ENCODE measurements at places on chromosomes 1 and 21.

- peak; percentile 20 for DNase-seq
Measured at GRCh38 chr1:204744107-204744779, 58.7 kb upstream of the LRRN2 start.

- DNase-seq: no peak
Measured at GRCh38 chr1:8365661-8366362, 47.9 kb downstream of the SLC45A1 start.

DNA sequence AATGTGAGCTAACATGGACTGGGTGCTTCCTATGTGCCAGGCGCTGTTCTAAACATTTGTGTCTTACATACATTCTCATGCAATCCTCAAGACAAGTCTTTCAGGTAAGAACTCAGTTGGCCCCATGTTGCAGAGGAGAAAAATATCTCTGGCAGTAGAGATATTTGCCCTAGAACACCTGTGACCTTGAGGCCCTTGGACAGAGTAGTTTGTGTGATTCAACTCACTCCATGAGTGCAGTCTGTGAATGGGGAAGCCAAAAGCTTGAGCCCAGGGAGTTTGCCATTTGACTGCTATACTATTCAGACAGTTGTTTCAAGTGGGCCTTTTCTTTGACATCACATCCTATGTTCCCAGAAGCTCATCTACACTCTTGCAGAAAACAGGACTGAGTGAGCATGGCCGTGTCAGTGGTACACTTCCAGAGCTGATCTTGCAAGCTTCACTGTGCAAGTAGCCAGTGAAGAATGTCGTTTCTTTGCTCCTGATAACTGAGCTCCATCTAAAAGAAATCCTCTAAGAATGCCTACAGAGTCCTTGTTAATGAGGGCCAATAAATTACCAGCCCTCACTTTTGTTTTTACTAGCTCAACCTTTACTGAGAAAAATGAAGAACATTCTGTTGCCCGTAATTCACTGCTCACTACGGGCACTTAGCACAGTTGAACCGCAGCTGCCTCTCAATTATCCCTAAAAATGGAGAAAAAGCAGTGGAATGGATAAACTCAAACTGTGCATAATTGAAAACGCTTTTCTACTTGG is 98.7 kb upstream of the C8B start:
- DNase-seq: no peak

DNA sequence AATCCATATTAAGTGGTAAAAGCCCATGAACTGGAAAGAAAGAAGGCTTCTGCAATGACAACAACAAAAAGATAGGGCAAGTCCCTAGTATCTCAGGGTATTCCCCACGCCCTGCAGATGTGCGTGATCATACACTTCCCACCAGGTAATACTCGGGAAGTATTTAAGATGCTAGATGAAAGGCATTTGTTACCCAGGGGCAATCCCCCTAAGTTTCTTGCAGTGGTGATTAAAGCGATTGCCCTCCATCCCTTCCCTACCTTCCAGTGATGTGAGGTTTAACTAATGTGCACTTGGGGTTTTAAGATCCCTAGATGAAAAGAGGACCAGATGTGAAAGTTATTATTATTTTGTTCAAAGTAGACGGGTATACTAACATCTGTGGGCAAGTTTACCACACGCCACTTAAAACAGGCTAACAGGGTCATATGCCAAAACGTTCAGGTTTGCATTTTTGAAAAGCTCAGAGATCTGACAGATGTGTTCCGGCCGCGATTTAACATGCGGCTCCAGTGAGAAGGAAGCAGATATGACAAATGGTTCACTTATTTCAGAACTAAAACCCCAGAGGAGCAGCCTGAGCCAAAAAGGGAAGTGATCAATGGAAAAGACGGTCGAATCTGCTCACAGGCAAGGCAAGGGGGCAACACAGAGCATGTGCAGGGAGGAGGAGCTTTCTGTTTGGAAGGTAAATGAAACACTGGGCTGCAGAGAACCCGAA is 17.4 kb downstream of the TIAM1 start:
- DNase-seq: peak; percentile 49

- DNase-seq: no peak
Measured at GRCh38 chr1:35708441-35708921, 10.2 kb downstream of the C1orf216 start.

DNA sequence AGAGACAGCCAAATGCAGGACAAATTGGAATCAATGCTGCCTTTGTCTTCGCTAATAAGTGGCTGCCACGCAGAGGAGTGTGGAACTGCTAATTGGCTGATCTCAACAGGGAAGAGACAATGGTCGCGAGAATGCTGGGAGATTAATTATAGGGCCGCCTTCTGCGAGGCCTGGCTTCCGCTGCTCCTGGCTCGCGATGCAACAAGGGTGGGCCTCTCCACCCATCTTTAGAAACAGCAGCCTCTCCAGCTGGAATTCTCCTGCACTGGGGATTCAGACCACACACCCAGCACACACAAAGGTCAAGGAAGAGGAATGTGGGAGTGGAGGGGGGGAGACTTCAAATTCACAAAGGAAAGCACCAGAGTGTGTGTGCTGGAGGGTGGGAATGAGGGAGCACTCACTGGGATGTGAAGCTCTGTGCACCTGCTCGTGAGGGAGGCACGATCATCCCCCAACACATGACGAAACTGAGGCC is 200.7 kb upstream of the GRIK3 start:
- peak; percentile 90 for DNase-seq

DNA sequence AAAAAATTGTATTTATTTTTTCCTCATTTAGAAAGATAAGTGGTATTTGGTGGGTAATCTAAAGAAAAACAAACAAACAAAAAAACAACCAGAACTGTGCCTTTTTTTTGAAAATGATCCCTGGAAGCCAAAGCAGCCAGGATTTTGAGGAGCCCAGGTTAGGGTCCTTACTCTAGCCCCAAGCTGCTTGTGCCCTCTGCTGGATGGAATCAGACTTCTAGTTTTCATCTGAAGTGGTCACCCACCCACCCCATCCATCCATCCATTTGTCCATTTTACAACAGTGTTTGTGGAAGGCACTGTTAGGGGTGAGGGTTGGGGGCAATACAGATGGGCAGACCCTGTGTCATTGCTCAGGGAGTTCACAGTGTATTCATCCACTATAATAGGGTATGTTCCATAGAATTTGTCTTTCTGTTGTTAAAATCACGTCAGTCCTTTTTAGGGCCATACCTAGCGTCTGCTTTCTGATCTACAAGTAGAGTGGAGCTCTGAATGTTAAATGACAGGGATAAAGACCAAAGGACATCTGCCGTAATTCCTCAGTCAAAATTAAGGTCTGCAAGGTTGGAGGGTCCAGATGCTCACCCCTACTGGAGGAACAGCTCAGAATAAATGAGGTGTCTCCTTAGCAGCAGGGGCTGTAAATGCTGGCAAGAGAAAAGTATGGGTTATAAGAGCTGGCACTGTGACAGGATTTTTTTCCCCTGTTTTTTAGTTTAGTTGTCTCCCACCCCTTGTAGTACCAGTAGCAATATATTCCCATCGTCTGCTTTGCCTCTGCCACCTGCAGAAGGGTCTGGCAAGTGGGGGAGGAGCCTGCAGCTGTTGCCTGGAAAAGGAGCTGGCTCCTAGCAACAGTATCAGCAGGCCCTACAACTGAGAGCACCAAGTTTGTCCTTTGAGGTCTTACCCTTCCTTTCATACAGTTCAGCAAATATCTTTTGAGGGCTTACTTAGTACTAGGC is 3.2 kb downstream of the LRRC42 start:
- DNase-seq: no peak

- no peak for DNase-seq
Measured at GRCh38 chr21:37908691-37909090, 7.6 kb downstream of the KCNJ6 start.

GRCh38 chr1:193031431-193031830 is 27.7 kb downstream of the UCHL5 start:
- no peak for DNase-seq

GRCh38 chr21:42991992-42992740 is 17.8 kb downstream of the PKNOX1 start:
- DNase-seq: peak; percentile 24

- no peak for DNase-seq
Measured at GRCh38 chr1:115338457-115338820, 390 bp upstream of the NGF start.

- no peak for DNase-seq
Measured at GRCh38 chr1:201471772-201472171, 2.8 kb upstream of the PHLDA3 start.

- DNase-seq: no peak
Measured at GRCh38 chr1:34479731-34480130, 275.1 kb upstream of the GJB5 start.

GRCh38 chr1:218886101-218886871 is 287.4 kb upstream of the LYPLAL1 start:
- peak; percentile 43 for DNase-seq

All from pons (tissue), 1 donor.